ENCODE measurements at places on chromosomes 7 and 10.
A peak's percentile ranks its signal among the peaks of the same experiment; 100 is the strongest.

DNA sequence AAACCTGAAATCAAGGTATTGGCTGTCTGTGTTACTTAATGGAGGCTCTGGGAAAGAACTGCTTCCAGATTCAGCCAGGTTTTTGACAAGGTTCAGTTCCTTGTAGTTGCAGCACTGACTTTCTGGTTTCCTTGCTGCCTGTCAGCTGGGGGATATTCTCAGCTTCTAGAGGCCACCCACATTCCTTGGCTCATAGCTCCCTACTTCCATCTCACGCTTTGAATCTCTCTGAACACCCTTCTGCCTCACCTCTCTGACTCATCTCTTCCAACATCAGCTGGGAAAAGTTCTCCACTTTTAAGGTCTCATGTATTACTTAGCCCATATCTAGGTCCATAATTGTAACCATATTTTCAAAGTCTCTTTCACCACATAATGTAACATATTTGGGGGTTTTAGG lies 22.9 kb upstream of the GPR22 start:
- peak; percentile 52 for DNase-seq

GRCh38 chr10:61992671-61993668 lies 91.5 kb downstream of the ARID5B start:
- peak; percentile 97 for DNase-seq

GRCh38 chr7:44102846-44103565 lies 1.1 kb upstream of the AEBP1 start:
- no peak for DNase-seq

- no peak for DNase-seq
Measured at GRCh38 chr10:131271195-131271880, 40.2 kb downstream of the TCERG1L start.

DNA sequence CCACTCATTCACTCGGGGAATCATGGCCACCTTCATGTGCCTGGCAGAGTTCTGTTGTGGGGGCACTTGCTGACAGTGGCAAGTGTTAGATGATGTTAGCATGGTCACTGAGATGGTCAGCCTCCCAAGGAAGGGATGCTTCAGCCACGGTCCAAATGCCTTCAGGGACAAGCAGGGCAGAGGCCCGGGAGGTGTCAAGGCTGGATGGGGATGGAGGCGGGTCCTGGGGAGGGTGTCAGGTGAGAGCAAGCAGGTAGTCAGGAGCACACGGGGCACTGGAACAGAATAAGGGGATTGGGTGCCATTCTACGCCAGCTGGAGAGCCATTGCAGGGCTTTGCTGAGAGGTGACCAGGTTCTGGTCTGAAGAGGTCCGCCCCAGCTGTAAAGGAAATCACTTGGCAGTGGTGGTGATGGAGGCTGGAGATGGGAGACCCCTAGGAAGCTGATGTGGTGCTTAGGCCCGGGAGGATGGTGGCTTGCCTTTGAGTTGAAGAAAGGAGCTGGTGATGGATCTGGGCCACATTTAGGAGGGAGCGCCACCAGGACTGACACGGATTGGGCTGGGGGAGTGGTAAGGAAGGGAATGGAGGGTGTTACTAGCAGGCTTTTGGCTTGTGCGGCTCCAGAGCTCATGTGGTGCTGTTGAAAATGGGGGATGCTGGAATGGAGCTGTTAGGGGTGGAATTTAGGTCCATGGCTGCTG lies 24.1 kb downstream of the AGAP3 start:
- DNase-seq, result no peak

DNA sequence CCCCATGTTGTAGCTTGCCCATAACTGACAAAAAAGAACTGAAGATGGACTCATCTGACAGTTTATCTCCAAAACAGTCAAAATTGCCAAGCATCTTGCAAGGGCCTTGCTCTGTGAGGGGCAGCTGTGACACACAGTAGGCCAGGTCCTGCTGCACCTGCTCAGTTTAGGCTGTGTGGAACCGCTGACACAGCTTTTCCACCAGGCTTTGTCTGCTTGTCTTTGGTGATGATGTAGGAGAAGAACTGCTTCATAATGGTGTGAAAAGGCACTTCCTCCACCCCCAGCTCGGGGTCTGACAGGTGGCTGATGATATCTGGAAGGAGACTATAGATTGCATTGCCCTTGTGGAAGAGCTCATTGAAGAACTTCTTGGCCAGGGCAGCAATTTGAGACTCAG lies 92.6 kb downstream of the NPSR1 start:
- no peak for DNase-seq

DNA sequence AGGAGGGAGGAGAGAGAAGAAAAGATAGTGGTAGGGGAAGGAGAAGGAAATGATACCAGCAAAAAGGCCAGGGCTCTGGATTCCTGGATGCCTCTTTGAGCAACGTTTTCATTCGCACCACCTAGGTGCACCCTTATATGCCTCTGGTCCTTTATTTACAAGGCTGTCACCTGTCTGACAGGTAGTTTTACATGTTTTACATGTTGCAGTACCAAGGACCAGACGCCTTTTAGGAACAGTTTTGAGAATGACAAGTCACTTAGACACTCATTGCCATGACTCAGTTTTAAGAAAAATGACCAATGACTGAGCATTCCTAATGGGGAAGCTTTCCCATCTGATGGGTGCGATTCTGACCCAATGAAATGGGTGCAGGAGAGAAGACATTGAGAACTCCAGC lies 119.8 kb downstream of the GLI3 start:
- DNase-seq, result no peak

DNA sequence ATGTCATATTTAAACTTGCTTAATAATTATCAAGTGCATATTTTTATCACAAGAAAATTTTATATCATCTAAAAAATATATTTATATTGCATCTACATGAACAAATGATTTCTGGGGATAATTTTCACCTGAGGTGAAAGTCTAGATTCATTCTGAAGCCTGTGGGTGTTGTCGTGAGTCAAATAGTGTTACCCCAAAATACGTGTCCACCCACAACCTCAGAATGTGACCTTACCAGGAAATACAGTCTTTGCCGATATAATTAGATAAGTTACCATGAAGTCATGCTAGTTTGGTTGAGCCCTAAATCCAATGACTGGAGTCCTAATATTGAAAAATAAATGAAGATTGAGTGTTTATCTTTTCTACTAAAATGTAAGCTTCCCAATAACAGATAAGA lies 203.0 kb upstream of the MDFIC start:
- no peak for DNase-seq

DNA sequence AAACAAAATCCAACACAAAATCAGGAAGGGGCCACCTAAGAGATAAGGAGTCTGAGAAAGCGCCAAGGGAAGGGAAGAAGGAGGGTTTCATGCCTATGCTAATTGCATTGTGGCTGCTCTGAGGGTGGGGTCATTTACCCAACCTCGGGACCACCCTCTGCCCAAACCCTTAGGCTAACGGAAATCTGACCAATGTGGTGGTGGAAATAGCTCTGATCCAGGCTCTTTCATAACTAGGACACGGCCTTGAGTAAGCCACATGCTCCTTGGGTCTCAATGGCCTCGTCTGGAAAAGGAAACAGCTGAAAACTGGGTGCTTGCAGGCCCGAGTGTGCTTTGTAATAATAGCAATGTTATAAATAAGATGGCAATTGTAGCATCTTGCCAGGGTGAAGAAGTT lies 14.9 kb upstream of the SRGN start:
- DNase-seq, result no peak

DNA sequence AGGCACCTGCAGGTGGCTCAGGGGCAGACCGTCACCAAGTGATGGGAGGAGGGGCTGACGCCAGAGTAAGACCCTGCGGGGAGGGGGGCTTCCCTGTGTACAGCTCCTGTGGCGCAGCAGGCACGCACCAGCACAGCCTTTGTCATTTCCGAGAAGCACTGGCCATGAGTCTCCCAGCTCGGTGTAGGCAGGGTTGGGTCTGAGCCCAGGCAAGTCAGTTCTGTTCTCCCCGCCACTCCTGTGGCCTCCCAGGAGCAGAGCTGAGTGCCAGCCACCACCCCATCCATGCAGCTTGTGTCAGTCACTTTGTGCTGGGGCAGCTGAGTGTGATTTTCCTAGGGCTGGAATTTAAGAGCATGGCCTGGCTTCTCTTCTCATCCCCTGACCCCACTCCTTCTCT lies 13.2 kb downstream of the CPSF4 start:
- DNase-seq, result no peak

DNA sequence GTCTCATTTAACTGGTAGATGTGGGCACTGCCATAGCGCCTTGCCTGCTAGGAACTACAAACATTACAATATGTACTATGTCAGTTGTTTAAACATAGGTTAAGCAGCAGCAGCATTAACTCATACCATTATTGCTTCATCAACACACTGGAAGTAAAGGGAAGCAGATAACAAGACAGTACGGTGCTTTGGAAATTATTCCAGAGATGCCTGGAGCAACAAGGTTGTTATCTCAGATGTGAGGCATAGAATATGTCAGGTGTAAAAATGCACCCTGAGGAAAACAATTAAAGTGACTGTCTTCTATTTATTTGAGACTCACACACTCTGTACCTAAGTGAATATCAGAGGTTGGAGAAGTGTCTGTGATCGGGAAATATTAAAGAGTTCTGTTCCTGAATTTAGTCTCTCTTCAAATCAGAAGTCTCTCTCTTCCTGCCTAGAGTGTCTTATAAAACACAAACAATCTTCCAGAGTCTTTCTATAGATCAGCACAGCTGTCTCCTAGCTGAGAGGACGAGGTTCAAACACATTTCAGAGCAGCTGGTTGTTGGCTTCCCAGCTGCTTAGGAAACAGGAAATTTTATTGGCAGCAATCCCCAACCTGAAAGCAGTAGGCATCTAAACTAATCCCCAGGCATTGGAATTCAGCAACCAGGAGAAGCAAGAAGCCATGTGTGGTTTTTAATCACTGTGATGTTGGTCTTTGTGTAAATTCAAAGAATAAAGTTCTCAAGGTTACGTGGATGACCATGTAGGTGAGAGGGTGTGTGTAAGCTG lies 994.4 kb upstream of the LRRTM3 start:
- no peak for DNase-seq

DNA sequence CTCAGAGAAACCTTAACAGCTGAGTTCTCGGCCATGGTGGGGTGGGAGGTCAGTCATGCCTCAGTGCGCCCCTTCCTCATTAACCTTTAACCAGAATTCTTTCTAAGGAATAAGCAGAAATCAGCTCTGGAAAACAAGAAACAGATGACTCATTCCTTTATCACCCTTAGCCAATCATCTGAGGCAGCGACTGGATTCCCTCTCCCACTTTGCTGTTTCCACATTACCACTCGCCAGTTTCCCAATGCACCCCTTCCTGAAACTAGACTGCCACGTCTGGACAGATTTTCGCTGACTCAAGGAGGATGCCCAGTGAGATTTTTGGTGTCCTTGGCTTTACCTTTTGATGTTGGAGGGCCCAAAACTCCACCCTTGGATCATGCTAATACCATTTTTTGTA lies 223.8 kb downstream of the PLXDC2 start:
- DNase-seq, result peak; percentile 16

DNA sequence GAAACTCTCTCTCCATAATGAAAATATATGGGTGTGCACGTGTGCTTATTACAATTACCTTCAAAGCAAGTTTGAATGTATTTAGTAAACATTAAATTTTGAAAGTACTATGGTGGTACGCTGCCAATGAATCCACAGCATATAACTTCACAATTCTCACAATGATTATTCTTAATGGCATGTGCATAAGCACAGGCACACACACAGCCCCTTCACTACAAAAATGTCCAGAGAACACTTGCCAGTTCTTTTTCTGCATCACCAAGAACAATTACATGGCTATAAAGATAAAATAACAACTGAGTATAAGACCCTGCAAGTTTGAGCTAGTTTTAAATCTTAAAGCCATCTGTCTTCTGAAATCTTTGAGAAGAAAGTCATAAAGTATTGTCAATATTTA lies 22.2 kb downstream of the SGCE start:
- DNase-seq, result no peak

- DNase-seq, result no peak
Measured at GRCh38 chr10:4649471-4649870, 176.5 kb upstream of the AKR1E2 start.

GRCh38 chr7:81768951-81769778 lies 682 bp downstream of the HGF start:
- no peak for DNase-seq

DNA sequence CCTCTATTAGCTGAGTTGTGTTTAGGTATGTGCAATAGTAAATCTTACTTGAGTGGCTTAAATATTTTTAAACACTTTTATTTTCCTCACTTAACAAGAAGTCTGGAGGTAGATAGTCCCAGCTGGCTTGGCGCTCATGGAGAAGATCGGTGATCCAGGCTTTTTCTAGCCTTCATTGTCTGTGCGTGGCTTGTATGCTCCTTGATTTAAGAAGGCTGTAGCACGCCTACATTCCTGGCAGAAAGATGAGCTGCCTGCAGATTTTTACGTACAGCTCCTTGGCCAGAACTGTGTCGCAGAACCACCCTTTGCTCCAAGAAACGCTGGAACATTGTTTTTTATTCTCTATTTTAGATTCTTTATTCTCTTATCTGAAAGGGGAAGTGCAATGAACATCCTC lies 284.1 kb downstream of the KIF20B start:
- DNase-seq, result peak; percentile 2

- DNase-seq, result no peak
Measured at GRCh38 chr10:116970050-116970449, 34.9 kb downstream of the SHTN1 start.

GRCh38 chr7:69577221-69577620 lies 21.1 kb upstream of the AUTS2 start:
- DNase-seq, result peak; percentile 66

GRCh38 chr7:940599-941408 lies 13.7 kb downstream of the ADAP1 start:
- no peak for DNase-seq

DNA sequence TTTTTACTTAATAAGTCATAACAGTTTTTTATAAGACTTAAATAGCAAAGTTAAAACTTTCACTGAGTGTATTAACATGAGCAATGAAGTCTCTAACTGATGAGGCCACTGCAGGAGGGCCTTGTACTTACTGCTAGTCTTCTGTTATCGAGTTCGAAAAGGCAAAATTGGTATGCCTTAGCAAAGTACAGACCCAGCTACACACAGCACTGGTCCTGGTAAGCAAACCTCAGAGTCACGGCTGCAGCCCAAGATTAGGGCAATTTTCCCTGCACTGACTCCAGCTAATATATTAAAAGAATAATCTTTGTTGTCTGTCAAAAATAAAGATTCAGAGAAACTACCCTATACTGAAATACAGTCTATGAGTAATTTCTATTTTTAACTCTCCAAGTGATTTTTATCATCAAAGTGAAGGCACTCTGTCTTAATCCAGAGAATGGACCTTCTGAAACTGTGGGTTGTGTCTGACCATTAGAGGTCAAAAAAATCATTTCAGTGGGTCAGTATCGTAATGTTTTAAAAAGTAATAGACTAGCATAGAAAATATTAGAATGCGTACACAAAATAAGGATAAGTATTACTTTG lies 85.7 kb downstream of the HBP1 start:
- DNase-seq, result no peak

- peak; percentile 35 for DNase-seq
Measured at GRCh38 chr7:44767912-44768627, 19.4 kb downstream of the ZMIZ2 start.

DNA sequence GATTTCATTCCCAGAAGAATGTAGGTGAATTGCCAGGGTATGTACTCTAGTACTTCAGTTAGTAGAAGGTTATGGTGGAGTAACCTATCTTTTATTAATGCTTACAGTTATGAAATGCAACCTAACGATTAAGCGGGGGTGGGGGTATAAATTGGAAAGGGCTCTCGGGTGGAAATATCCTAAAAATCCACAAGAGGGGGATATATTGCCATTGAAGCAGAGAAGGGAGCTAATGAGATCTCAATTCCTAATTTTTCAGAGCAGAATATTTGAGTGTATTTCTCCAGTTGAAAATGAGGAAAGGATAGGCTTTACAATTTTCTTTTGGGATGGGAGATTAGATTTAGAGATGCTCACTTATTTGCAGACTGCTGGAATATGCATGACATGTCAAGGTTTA lies 90.8 kb downstream of the DNAJB9 start:
- no peak for DNase-seq

GRCh38 chr10:110885932-110886674 lies 14.4 kb downstream of the PDCD4 start:
- no peak for DNase-seq

Data from fibroblast of mammary gland (primary cell).